ENCODE measurements at places on chromosomes 7 and 10.

DNA sequence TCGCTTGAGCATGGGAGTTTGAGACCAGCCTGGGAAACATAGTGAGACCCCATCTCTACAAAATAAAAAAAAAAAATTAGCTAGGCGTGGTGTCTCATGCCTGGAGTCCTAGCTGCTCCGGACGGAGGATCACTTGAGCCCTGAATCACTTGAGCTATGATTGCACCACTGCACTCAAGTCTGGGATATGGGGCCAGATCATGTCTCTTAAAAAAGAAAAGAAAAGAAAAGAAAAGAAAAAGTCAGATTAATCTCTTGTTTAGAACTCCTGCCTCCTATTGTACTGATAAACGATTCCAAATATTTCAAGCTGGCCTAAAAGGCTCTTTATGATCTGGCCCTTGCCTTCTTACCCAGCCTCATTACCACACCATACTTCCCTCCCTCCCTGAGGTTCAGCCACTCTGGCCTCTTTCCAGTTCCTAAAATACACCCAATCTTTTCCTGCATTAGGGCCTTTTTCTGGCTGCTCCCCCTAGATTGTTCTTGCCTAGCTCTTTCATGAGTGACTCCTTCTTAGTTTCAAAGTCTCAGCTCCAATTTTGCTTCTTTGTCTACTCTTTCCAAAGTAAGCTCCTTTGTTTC is 41.7 kb downstream of the VCL start:
- DNase-seq = no peak

- DNase-seq = no peak
Observed at GRCh38 chr7:2110610-2111396, 121.9 kb downstream of the MAD1L1 start.

DNA sequence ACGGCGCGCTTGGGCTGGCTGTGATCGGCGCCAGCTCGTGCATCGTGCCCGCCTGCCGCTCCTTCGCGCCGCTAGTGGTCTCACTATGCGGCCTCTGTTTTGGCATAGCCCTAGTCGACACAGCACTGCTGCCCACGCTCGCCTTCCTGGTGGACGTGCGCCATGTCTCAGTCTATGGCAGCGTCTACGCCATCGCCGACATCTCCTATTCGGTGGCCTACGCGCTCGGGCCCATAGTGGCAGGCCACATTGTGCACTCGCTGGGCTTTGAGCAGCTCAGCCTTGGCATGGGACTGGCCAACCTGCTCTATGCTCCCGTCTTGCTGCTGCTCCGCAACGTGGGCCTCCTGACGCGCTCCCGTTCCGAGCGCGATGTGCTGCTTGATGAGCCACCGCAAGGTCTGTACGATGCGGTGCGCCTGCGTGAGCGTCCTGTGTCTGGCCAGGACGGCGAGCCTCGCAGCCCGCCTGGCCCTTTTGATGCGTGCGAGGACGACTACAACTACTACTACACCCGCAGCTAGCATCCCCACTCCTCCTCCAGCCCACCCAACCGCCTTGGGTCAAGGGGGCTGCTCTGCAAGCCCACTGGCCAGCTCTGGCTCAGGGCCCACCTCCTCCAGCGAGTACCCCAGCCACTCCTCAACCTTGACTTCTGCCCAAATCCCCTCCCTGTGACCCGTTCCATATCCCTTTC is 1.9 kb downstream of the SLC18A3 start:
- DNase-seq = no peak

DNA sequence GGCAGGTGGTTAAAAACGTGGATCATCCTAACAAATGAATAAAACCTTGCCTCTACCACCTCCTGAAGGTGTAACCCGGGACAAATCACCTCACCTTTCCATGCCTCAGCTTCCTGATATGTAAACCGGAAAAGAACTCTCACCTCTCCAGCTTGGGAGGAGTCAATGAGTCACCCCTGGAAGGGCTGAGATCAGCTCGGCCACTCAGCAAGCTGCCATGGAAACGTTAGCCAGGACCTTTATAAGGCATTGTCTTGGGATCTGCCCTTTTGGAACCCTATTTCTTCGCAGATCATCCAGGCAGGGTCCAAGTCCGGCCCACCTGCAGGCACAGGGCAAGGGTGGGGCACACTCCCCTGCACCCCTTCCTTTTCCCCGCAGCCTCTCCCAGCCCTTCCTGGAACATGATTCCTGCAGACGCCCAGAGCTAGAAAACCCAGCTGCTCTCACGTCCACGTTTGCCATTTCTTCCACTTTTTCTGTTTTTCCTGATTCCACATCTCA is 81.6 kb upstream of the PFKP start:
- no peak for DNase-seq

GRCh38 chr10:73992899-73993788 is 4.8 kb upstream of the VCL start:
- DNase-seq = no peak

DNA sequence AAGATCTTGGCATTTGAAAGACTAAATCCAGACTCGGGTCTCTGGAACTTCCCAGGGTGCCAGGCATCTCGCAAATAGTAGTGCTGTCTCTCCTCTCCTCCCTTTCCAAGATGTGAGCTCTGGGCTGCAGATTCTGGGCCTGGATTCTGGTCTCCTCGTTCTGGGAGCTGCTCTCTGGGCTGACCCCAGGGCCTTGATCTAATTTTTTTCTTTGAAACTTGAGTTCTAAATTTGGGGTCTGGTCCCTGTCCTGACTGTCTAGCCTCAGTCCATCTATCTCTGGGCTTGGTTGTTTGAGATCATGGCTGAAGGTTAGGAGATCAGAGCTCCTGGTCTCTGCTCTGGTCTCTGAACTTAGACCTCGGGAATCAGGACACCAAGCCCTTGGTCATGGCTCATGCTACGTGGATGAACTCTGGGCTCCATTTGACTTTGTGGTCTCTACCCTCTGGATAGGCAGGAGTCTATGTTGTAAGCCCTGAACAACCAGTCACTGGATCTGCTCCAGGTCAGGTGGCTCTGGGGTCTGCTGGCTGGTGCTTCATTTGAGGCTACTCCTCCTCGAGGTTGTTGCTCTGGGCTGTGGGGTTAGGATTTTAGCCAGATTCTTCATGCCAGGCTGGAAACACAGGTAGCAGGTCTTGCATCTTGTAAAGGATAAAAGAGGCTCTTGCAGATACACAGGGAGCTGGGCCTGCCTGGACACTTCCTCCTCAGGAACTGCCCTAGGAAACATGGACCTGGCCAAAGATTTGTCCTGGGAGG is 8.0 kb upstream of the MBL2 start:
- DNase-seq = no peak

DNA sequence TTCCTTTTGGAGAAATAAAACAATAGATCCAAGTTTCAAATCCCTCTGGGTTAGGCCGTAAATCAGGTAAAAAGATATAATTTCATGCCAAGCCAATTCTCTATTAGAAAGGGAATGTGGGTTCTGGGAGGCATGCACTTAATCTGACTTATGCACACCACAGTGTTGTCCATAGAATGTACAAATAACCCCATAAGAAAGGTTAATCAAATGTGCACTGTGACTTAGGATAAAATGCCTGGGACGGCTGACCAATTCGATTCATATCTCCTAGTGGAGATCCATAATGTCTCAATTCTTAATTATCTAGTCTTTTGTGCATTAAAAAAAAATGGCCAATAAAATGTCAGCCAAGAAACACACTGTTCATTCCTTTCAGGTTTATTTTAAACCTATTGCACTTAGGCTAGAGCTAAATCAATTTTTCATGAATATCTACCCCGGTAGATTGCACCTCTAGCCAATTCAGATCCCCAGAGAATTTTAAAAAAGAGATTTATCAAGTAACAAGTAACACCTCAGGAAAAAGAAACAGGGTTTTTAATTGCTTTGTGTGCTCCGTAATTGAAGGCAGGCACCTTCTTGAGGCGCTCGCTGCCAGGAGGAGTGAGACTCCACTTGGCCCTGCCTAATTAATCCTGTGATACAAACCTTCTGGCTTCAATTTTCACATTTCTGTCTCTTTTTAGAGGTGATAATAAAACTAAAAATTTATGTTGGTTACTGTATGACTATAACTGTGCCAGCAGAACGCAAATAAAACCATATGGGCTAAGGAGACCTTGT is 265.1 kb downstream of the ETV1 start:
- DNase-seq = no peak

DNA sequence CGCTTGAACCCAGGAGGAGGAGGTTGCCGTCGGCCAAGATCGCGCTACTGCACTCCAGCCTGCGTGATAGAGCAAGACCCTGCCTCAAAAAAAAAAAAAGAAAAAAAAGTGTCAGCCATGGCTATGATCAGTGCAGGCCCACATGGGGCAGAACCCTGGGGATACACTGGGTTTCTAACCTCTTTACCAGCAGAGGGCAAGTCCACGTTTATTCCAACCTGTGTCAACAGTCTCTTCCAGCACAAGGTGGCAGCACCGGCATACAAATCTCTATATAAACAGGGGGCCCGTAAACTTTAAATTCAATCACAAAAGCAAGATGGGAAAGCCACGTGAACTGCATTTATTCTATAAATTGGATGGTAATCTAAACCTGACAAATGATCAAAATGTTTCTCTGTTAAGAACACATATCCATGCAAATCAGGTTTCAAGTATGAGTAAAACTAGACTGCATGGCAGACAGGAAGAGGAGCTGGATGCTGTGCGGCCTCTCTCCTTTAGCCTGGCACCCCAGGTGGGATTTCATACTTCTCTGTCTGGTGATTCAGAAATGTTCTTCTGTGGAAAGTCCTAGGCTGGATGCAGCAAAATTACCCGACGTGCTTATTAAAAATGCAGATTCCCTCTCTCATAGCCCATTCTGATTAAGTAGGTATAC is 60.0 kb upstream of the STEAP1B start:
- no peak for DNase-seq

- no peak for DNase-seq
Observed at GRCh38 chr10:12448340-12448728, 99.0 kb downstream of the CAMK1D start.

- DNase-seq = no peak
Observed at GRCh38 chr7:48042216-48042615, 6.9 kb downstream of the C7orf57 start.

- no peak for DNase-seq
Observed at GRCh38 chr7:154743206-154743605, 259.7 kb downstream of the PAXIP1 start.

DNA sequence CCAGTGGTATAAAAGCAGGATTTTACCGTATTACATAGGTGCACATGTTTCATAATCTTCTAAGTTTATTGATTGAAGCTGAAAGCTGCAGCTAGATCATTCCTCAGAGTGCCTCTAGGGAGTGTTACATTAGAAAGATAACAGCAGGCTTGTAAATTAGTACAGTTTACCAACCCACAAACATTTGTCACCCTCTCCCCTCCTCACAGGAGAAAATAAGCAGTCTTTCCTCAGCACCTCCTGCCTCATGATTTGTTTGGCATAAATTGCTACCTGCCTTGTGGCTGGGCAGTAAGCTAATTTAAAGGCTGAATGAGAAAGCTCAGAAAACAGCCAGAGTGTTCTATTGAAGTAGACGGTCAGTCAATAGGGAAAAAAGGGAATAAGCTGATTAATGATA is 74.2 kb downstream of the NXPH1 start:
- DNase-seq = no peak

DNA sequence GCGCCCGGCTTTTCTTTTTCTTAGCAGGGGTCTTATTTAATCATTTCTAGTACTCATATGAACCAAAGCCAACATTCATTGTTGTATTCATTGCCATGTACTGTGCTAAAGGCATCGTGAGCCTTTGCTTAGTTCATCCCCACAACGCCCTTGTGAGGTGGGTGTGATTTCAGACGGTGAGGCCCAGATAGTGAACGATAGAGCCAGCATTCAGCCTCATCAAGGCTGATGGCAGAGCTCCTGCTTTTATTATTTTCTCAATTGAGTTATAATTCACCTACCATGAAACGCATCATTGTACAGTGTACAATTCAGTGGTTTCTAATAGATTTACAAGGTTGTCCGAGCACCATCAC is 50.1 kb downstream of the HK1 start:
- no peak for DNase-seq

DNA sequence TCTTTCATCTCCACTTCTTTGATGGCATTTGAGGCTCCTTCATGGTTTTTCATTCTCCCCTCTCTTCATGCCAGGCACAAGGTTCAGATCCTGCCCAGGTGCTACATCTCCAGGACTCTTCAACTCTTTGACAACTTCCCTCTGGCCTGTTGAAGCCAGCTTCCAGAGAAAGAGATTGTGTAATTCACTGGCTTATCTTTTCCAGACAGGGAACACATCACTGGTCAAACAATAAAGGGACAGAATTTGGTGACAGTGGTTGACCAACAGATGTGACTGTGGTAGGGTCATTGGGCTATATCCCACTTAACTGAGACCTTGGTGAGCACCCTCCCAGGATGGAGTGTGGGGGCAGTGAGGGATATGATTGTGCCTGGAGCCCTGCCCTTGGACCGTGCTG is 111.4 kb upstream of the AGK start:
- no peak for DNase-seq

DNA sequence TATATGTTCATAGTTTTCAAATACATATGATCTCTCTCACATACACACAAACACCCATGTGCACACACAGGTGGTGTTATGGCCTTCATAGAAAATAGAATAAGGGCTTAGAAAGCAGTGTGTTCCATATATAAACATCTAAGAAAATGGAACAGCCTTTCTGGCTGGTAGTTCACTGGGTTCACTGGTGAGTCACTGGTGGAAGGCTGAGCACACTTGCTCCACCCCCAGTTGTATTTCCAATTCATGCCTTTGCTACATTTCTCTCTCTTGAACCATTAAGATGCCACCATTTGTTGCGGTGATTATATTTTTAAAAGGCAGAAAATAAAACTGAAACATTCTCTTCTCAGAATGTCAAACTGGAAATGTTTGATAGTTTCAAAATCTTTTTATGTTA is 252.1 kb downstream of the GLI3 start:
- DNase-seq = no peak

DNA sequence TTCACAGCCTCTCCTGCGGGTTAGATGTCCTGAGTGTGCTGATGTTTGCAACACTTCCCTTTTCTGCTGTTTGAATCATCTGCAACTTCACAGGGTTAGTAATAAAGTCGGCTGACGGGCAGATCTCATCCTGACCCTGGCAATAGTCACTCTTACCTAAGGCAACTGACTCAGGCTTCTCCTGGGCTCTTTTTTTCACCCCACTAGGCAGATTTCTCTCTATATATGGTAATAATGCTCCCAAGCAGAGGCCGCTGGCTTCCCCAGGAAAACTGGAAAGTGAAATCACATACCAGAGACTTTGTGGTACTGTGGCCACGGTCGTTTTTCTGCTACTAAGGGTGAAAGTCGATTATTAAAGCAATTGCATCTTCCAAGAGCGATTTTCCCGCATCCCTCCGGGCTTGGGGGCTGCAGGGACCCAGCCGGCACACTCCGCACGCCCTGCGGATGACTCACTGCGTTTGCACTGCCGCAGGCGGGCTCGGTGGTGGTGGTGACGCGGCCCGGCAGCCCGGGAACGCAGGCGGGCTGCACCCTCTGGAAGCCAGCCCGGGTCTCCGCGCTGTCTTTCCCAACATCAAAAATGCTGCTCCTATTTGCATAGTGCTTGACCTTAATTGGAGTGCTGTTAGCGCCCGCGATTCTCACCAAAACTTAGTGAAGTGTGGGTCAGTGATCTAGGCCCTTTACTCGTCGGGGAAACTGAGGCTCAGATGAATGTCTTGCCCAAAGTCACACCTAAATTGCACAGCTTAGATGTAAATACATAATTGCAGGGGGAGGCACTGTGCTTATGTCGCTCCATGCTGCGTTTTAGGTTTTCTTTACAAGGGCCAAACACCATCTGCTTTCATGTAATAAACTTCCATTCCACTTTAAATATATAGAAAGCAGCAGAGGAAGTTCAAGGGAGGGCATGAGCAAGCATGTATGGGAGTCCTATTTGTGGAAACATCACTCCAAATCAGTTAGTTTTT is 47.6 kb upstream of the ITGB1 start:
- no peak for DNase-seq

Measured in stimulated activated CD8-positive, alpha-beta memory T cell treated with anti-CD3 and anti-CD28 coated beads, Interleukin-15, amount 100 ng/mL, for 24 hours (primary cell).